ENCODE measurements at places on chromosomes 1 and 21.

DNA sequence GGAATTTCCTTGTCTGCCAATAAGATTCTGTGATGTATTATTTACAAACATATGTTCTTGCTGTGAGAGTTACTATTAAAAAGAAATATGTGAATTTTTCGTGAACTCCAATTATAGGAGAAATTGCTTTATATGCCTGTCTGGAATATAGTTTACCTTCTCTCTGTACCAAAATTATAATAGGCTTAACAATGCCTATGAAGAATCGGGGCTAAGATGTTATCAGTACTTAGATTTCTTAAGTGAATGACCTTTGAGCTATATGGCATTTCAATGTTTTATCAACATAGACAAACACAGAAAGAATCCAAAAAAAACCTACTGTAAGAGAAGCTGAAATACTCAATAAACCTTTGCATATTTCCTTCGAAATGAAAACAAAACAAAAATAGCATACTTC, 323.1 kb upstream of the ADAMTS5 start:
- DNase-seq = no peak

- peak; percentile 29 for DNase-seq
Measured at GRCh38 chr1:64823691-64824476, 79.0 kb downstream of the RAVER2 start.

DNA sequence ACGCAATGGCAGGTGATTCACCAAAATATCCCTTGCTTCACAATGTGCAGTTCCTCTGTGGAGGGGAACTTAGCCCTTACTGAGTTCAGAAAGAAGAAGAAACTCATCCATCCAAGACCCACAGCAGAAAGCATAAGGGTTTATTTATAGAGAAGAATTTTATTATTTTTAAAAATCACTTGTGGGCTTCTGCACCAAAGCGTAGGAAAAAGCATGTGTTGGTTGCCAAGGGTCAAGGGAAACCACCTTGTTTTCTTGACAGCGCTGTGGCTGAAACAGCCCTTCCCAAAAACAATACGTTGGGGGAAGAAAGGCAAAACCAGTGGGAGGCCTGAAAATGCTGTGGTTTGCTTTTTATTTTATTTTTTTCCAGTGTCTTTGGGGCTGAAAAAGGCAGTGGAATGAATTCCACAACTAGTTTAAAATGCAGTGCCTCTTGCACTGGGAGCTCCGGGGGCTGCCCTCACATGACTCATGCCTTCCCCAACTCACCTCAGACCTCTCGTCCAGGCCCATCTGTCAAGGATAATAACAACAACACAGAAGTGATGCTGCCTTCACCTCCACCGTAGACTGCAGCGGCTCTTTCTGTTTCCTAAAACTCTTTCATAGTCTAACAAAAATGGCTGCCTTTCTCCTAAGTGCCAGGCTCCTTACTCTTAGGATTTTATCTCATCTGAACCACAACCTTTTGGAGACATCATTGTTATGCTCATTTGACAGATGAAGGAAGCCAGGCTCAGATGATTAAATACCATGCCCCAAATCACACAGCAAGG, 224.2 kb upstream of the JUN start:
- no peak for DNase-seq

- DNase-seq = peak; percentile 74
Measured at GRCh38 chr1:201275253-201275666, 8.0 kb upstream of the PKP1 start.

GRCh38 chr1:110170766-110171733, 20.8 kb downstream of the SLC6A17 start:
- no peak for DNase-seq

GRCh38 chr21:25632296-25632695, 6.8 kb upstream of the JAM2 start:
- DNase-seq = no peak

DNA sequence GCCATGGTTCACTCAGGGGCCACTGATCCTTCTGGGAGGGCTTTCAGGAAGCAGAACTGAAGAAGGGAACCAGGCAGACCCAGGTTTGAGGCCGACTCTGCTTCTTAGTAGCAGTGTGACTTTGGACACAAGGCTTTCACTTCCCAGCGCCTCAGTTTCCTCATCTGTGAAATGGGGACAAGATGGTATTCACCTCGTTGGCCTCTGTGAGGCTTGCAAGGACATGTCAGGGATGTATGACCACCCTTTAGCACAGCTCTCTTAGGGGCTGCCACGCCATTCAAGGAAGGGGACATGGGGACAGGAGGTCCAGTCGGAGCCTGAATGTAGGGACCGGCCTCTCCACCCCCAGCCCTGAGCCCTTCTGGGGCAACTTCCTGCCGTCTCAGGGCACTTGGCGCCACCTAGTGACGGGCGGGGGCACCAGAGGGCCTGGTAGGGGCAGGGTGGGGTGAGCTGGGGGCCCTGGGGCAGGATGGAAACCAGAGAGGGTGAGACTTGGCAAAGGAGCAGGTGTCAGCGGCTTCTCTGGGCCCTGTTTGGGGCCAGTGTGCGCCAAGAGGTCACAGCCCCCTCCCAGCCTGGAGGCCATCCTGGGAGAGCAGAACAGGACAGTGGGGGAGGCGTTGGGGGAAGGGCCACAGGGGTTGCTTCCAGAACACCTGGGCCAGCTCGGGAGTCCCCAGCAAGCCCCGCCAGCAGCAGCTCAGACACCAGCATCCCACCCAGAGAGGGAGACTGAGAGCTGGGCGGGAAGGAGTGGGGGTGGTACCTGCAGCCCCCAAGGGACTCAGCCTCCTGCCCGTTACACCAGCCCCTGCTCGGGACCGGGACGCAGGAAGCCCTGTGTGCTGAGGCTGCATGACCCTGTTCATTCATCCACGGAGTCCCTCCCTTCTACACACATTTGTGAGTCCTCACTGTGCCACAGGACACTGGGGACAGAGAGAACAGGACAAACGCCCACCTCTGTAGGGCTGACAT, 102.5 kb upstream of the TARDBP start:
- DNase-seq = no peak

DNA sequence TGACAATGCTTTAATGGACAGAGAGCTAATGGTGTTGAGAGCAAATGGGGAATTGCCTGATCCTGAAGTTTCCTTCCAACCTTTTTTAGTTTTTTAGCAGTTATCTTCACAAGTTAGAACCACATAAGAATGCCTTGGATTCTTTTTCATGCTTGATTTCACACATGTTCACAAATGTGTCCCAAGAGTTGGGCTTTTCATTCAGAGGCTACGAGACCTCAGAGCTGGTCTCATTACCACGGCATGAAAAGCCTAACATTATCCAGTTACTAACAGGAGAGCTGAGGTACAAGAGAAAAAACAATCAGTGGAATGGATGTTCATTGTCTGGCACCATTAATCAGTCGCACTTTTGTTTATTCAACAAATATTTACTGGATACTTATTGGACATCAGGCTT, 340.6 kb downstream of the ZNF326 start:
- DNase-seq = no peak

GRCh38 chr1:197902131-197902453, 338 bp upstream of the C1orf53 start:
- DNase-seq = no peak

- DNase-seq = no peak
Measured at GRCh38 chr1:85575363-85575995, 5.1 kb upstream of the CCN1 start.

DNA sequence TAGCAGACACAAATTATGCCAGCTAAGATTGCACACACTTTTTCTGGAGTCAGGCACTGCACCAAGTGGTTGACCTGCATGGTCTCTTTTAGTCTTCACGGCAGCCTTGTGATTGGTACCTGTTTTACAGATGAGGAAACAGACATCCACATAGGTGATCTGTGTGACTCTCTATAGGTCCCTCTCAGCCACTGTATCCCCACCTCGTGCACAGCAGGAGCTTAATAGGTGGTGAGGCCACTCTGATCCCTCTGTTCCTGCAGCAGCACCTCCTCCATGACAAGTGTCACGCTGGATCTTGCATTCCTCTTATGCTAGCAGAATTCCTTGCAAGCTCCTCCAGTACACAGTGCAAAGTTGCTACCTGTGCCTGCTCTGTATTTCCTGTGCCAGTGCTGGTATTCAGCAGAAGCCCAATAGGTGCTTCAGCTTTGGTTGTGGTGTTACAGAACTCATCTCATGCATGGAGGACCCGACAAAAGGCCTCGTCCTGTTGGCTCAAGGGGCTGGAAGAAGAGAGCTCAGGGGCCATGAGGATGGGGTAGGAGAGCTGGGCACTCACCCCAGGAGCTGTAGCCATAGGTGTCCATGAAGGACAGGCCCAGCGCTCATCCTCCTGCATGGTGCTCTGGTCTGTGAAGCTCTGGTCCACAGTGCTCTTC, 546.7 kb downstream of the PTPRU start:
- DNase-seq = no peak

- no peak for DNase-seq
Measured at GRCh38 chr1:57019236-57019839, 53.5 kb upstream of the C8B start.

- no peak for DNase-seq
Measured at GRCh38 chr1:83761167-83762038, 237.5 kb downstream of the TTLL7 start.

DNA sequence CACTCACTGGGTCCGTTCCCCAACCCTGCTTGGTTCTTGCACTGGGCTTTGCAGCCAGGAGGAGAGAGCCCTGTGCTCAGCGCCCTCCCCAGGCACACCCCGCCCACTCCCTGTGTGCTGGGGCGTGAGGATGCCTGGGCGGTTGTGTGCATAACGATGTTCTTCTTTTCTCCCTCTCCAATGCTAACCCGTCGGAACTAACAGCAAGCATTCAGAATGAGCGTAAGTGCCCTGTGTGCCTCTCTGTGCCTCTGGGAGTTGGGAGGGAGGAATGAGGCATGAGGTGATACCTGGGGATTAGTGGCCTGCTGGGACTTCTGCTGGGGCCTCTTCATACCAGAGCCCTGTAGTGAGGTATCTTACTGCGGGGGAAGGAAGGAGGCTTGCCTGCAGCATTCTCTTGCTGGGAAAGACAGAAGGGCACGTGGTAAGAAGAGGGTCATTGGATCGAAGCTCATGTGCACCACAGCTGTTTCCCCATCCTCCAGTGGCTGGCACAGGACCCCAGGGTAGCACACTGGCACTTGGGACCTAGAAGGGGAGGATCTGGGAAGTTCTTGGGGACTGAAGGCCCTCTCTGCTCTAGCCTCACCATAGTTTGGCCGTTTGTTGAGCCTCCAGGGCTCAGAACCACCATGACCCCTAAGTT, 79.8 kb downstream of the NFASC start:
- no peak for DNase-seq
